ENCODE measurements at places on chromosomes 11 and 22.

DNA sequence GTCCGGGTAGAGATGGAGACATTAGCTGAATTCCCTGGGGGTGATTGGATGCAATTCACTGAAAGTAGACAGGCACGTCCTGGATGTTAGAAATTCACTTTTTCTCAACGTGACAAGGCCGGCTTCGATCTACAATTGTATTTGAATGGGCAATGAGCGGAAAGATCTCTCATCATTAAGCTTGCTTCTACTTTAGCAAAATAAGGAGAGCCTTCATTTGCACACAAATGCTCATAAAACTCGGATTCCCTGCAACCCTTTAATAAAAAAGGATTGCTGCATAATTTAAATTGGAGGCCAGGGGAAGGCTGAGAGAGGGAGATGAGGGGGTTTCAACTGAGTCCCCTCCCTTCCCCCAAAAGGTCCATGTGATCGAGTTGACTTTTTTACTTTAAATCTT is 10.6 kb upstream of the PAX6 start:
- no peak for DNase-seq

- no peak for DNase-seq
Measured at GRCh38 chr22:19424186-19424500, 7.4 kb downstream of the HIRA start.

GRCh38 chr22:32649515-32650200 is 151.8 kb upstream of the TIMP3 start:
- DNase-seq: peak; percentile 94

DNA sequence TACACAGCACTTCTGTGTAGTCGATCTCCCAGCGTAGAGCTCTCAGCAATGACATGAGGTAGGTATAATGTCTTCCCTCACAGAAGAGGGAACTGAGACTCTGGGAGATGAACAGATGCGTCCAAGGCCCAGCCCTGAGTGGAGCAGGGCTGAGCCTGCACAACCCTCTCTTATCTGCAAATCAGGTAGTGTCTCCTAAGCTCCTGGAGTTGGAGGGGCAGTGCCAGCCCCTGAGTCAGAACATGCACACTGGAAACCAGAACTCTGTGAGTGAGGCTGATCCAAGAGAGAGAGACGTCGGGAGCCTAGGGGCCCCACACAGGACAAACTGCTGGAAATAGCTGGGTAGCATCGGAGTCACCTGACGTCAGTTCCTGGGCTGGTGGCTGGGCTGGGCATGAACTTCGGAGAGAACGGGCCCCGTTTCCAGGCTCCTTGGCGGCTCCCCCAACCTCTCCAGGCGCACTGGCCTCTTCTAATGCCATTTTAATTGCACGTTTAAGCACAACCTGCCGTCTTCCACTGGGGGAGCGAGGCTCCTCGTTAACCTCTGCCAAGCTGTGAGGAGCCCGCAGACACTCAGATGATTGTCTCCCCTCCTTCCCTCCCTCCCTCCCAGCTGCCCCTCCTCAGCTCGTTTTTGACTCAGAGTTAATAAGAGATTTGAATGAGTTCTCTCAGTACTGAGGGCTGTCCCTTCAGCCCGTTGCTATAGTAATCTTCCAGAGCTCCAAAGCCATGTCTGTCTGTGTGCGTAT is 191.2 kb upstream of the TBCEL start:
- peak; percentile 42 for DNase-seq

- no peak for DNase-seq
Measured at GRCh38 chr11:134034496-134035381, 34.1 kb upstream of the JAM3 start.

GRCh38 chr22:46976143-46976542 is 213.7 kb downstream of the TBC1D22A start:
- no peak for DNase-seq

DNA sequence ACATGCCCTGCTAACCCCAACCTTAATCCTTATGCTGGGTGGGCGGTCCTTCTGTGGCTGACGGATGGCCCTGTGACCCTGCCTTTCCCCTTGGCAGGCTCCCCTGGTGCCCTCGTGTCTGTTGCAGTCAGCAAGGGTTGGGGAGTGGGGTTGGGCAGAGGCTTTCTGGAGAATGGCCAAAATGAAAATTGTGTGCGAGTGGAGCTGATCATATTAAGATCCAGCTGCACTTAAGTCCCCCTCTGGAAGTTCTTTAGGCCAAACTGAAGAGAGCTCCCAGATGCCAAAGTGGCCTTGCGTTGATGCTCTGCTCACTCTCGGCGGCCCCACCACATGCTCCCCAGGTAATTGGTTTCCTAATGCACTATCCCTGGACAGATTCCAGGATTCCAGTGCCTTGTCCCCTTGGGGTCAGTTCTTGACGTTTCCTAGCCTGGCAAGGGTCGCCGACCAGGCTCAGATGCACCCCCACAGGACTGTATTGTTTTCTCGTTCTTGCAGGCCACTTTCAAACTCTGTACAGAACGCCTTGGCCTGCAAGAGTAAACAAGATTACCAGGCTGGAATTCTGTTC is 16.4 kb upstream of the C11orf96 start:
- no peak for DNase-seq

- no peak for DNase-seq
Measured at GRCh38 chr11:122019908-122020694, 95.9 kb downstream of the BLID start.

DNA sequence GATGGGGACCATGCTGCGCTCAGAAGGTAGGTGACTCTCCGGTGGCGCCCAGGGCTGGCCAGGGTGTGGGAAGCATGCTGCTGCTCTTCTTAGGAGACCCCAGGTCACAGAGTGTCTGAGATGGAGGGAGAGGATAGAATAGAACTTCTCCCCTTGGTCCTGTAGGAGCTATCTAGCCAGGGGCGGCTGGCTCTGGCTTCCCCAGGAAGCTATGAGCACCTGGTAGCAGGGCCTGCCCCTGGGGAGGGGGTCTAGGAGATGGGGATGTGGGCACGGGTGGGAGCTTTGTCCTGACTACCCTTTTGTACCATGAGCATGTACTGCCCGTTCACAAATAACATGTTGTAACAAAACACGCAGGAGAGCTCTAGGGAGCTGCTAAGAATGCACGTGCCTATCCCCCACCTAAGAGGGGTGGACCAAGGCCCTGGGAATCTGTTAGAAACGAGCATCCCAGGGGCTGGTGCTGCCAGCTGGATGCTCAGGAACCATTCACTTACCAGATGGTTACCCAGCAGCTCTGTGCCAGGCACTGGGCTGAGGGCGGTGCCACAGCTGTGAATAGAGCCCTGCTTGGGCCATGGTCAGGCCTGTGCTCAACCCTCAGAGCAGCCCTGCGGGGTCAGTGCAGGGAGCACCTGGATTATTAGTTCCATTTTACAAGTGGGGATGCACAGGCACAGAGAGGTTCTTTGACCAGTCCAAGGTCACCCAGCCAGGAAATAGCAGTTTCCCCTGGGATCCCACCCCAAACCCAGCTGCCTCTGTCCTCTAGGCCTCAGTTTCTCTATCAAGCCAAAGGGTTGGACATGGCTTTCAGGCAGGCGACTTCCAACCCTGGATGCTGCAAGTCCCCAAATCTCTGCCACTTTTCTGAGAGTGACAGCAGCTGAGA is 2.2 kb downstream of the SLC39A13 start:
- DNase-seq: no peak

- DNase-seq: no peak
Measured at GRCh38 chr11:24437123-24437522, 59.7 kb upstream of the LUZP2 start.

DNA sequence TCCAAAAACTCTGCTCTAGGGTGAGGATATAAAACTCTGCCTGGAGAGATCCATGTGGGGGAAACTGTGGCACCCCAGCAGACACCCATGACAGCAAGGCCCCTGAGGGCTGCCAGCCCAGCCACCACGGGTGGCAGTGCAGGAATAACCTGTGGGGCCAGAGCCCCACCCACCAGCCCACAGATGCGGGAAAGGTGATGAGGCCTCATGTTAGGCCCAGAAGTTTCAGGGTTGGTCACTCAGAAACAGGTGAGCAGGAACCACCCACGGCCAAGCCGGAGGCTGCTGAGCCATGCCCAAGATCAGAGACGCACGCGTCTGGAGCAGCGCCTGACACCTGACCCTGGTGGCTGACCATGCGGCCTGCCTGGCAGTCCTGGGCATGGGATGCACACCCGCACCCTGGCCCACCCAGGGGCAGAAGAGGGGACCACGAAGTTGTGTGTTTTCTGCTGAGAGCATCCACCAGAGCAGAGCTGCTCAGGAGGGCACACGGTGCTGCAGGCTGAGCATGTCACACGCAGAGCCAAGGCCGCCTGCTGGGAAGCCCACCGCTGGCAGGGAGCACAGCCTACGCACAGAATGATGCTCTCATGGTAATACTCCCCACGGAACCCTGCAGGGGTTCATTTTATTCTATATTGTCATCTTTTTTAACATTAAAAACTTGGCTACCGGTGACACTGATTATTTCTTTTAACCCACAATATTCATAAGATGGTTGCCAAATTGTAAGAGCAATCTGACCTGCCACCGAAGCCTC is 41.2 kb downstream of the DUSP8 start:
- no peak for DNase-seq

DNA sequence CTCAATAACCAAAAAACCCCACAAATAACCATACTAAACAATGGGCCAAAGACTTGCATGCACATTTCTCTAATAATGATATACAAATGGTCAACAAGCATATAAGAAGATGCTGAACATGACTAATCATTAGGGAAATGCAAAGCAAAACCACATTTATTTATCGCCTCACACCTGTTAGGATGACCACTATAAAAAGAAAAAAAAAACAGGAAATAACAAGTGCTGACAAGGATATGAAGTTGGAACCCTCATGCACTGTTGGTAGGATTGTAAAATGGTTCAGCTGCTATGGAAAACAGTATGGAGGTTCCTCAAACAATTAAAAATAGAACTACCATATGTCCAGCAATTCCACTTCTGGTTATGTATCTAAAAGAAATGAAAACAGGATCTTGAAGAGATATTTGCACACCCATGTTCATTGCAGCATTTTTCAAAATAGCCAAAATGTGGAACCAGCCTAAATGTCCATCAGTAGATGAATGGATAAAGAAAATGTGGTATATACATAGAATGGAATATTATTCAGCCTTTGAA is 66.2 kb downstream of the AMBRA1 start:
- DNase-seq: peak; percentile 43
